Ecto neural progenitor cell (in vitro differentiated cells): ENCODE measurements at places on chromosomes 7 and 10.

DNA sequence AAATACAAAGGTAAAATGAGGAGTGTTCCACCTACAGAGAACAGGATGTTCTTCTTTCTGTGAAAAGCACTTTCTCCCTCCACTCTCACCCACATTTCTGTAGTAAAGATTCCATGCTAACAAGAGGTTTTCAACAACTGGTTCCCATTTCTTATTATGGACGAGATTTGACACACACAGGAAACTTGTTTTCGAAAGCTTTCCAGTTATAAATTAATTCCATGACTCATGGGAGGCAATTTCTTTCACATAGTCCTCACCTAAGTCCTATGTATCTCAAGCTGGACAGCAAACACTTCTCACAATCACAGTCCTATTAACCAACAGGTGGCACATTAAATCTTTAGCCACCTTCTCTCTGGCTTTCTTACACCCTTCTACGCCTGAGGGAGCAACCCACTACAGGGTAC lies 24.5 kb downstream of the RAPGEF5 start:
- no peak for DNase-seq

DNA sequence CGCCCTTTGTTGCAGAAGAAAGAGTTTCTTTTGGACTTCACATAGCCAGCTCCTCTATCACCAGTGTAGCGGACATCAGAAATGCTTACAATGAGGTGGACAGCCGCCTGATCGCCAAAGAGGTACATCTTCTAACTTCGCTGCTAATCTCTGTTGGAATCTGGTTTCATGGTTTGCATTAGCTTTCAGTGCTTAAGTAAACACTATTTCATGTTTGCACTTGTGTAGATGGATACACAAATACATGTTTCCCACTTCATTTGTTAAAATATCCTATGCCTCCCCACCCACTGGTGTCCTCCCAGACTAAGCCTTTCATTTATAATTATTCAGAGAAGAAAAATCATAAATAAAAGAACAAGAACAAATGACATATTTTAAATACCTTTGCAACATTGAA lies 103.9 kb downstream of the WDFY4 start:
- DNase-seq = no peak

GRCh38 chr7:111424768-111425167 lies 137.5 kb downstream of the IMMP2L start:
- DNase-seq = no peak

- DNase-seq = no peak
These were observed 577.8 kb downstream of the ETV1 start for GRCh38 chr7:13411636-13412035.

- DNase-seq = no peak
These were observed 171.1 kb downstream of the GRM3 start for GRCh38 chr7:86814661-86815379.

DNA sequence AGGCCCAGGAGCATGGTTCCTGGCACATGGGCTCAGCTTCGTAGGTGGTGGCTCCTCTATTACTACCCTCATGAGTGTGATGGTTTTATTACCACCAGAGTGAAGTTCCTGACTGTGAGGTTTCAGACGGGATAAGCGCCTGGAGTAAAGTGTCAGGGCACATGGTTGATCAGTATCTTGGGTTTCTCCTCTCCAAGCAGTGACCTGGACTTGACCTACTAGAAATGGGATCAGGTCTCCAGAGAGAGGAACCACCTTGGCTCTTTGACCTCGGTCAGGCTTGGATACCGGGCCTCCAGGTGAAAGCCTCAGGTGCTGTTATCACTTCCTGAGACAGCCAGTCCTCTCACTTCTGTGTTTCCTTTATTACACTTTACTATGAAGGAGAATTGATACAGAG lies 67.7 kb downstream of the GRK5 start:
- no peak for DNase-seq

- no peak for DNase-seq
These were observed 53.9 kb downstream of the CUX1 start for GRCh38 chr7:101871351-101871750.

DNA sequence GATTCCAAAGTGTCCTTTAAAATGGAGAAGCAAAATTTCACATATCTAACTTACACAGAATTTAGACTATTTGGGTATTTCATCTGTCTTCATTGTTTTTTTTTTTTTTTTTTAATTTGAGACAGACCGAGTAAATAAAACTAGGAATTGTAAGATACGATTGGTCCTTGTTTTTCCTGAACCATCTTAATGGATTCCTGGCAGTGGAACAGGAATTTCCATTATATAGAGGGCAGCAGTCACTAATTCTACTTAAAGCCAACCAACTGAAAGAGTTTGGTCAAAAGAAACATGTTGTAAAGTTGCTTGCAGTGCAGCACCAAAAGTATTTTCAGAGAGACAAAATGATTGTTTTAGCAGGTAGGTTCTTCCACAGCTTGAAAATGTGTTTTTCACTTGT lies 72.5 kb upstream of the HGF start:
- DNase-seq = no peak

DNA sequence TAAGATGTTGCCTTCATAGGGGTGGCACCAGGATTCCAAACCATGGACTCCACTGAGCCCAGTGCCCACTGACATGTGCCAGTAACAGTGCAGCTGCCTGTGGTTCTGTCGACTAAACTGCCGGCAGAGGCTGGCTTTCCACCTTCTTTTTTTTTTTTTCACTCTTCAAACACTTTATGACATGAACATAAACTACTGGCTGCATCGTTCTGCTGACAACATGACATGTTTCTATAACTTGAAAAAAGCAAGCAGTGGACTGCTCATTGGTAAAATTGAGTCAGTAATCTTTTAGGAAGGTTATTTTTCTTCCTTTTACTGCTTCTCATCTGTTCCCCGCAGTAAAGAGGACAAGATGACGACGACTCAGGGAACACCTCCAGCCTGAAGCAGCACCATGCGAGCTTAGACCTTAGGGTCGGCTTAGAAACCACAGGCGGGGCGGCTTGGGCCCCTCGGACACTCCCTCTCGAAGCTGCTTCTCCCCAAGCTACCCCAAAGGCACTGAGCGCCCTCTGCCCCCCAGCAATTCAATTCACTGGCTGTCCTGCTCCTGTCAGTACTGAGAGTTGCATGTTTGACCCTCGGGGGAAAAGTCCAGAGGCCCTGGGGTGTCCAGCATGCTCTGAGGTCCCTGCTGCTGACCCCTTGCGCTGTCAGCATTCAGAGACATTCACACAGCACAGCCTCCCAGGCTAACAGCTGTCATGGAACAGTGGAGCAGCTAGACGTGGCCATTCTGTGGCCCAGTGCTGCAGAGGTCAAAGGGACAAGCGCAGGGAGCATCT lies 112.5 kb downstream of the EGFR start:
- peak; percentile 58 for DNase-seq

GRCh38 chr10:103153302-103154197 lies 39.5 kb downstream of the NT5C2 start:
- DNase-seq = no peak

GRCh38 chr7:44184206-44184872 lies 4.9 kb downstream of the GCK start:
- peak; percentile 45 for DNase-seq

GRCh38 chr7:50467817-50468610 lies 17.9 kb upstream of the FIGNL1 start:
- DNase-seq = peak; percentile 84

GRCh38 chr10:8825611-8826010 lies 771.1 kb downstream of the GATA3 start:
- DNase-seq = no peak

GRCh38 chr7:121610243-121610642 lies 214.1 kb upstream of the FAM3C start:
- DNase-seq = no peak

DNA sequence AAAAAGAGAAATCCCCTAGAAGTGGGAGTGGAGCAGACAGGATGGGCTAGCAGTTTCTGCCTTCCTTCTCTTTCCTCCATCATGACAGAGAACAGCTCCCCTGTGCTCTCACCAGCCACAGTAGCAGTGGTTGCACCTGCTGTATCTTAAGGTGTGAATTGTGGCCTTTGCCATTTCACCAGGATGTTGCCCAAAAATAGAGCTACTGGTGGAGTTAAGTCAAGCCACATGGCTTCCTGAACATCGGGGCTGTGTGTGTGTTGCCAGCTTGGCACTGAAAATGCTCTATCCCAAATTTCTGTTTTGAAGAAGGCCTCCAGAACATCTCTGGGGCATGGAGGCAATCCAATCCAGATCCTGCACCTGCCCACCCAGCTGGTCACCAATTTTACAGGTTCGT lies 348.7 kb downstream of the EXOC4 start:
- no peak for DNase-seq

GRCh38 chr10:84549368-84550165 lies 221.2 kb downstream of the CCSER2 start:
- DNase-seq = no peak

- DNase-seq = no peak
These were observed 123.2 kb upstream of the LANCL2 start for GRCh38 chr7:55241958-55242357.

DNA sequence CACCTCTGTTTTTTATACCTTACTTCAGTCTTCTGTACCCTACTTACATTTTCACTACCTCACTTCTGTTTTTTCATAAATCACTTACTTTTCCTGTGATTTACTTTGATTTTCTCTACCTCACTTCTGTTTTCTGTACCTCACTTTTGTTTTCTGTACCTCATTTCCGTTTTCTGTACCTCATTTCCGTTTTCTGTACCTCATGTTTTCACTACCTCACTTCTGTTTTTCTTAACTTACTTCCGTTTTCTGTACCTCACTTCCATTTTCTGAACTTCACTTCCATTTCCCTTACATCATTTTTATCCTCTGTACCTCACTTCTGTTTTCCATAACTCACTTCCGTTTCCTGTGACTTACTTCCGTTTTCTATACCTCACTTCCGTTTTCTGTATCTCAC lies 492.0 kb upstream of the AKR1E2 start:
- DNase-seq = no peak

DNA sequence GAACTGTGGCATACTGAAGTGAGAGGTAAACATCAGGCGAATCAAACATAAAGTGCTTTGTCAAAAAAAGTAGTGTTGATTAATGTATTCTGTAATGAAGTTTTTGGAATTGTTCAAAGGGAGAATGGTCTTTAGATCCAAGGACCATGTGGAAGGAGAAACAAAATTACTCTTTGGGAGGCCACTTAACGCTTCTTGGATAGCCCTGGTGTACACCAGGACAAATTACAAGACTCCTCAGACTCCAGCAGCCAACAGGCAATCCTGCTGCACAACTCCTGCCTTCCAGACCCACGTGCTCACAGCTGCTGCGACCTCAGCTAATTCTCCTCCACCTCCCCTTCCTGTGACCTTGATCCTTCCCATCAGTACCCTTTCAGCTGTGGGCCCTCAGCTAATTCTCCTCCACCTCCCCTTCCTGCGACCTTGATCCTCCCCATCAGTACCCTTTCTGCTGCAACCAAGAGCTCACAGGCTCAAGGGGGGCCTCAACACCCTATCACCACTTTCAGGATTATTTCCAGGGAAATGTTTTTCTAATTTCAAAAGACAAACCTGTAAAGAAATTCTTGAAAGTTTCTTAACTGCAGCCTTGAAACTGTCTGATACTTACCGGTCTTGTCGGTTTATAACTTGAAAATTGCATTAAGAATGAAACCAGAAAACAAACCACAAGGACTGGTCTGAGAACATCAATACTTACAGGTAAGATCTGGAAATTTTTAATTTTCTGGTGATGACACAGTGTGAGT lies 29.7 kb upstream of the DDC start:
- DNase-seq = no peak

DNA sequence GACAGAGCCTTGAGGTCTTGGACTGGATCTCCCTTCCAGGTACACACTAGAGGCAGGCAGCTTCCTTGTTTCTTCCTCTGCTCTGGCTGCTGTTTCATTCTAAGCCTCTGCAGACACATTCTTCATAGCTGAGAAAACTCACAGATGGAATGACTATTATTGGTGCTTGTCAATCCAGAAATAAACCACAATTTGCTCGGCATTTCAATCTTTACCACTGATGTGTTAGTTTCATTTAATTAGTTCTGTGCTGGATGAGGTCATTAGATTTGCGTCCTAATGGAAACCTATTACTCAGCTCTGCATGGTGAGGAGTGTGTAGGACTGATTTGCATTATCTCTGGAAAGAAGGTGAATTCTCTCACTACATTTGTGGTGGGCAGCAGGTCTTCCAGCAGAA lies 392.5 kb downstream of the NRG3 start:
- DNase-seq = no peak

- no peak for DNase-seq
These were observed 205.2 kb upstream of the PDE1C start for GRCh38 chr7:32275216-32276009.

- no peak for DNase-seq
These were observed 23.8 kb upstream of the ANK3 start for GRCh38 chr10:60413306-60414012.

GRCh38 chr10:16545116-16545736 lies 23.5 kb upstream of the C1QL3 start:
- DNase-seq = no peak

DNA sequence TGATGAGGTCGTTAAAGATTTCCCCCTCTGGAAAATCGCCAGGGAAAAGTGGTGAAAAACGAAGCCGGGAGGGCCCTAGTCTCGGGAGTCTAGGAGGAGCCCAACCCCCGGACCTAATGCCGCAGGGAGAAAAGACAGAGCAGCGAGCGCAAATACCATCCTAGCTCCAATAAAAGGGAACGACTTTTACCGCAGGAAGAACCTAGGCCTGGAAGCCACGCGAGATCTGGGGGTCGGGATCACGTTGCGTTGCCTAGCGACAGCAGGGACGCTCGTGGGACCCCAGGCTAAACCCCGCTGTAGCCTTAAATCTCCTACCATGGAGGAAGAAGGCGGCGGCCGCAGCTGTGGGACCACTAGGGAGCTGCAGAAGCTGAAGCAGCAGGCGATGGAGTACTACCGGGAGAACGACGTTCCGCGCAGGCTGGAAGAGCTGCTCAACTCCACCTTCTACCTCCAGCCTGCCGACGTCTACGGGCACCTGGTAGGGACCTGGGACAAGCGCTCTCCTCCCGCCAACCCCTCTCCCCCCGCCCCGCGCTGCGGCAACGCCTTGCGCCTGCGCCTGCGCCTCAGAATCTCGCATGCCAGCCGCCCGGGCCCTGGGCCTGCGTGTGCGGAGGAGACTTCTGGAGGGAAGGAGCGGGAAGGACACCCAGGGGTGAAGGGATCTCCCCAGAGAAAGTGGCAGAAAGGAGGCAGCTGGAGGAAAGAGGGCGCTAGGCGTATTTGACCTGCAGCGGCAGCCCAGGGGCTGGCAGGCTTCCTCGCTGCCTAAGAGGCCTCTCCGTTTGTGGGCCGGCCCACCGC lies at the start of gene ENO4:
TSS of gene ENO4 (plus strand) at position 252 of the 810 bp plus-strand sequence. CDS start at position 320, 68 bp downstream.
- DNase-seq = peak; percentile 93

DNA sequence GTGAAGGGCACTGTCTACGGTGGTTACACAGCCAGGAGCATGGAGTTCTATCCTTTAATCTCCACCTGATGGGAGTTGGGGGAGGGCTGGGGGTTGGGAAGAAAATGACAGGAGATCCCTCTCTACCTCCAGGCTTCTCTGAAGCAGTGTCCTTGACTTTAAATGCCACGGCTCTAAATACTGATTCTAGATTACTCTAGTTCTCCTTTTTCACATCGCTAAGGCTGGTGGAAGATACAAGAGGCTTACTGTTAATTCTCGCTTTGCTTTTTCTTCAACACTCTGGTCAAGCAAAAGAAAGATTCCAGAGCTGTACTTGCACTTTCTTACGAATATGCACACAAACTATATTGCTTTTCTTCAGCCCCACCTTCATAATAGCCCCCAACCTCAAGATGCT lies 30.5 kb downstream of the ARL3 start:
- DNase-seq = no peak
